ENCODE measurements at places on chromosomes 2 and 18.

DNA sequence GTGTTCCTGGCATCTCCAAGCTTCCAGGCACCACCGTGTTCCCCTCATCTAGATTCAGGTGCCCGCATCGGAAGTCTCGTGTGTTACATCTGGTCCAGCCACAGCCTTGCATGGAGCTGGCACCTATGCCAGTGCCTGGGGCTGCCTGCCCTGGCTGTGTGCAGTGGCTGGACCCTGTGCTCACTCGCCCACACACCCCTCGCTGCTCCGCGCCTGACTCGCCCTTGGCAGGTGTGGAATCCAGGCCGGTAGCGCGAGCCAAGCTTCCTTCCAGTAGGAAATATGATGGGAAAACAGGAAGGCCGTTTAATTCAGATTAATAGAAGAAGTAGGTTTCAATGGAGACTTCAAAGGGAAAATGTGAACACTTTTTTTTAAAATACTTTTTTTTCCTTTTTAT, 78.0 kb downstream of the PTPN4 start:
- DNase-seq: no peak

DNA sequence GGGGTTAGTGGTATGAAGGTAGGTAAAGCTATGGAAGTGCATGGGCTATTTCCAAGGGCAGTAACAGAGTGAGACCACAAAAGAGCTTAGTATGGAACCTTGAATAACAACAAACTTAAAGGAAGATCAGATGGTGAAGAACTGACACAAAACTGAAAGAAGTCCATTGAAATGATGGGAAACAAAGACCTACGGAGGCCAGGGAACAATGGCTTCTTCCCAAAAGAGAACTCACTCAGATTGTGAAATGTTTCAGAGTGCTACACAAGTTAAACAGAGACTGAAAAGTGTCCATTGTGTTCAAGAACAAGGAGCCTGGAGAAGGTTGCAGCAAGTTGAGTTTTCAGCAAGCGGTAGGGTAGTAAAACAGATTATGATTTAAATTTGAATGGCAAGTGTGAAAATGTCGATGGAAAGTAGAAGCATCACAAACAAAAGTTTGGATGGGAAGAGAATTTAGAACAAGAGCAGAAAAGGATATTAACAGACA, 700.0 kb upstream of the NXPH2 start:
- no peak for DNase-seq

- DNase-seq: no peak
Observed at GRCh38 chr2:50955081-50955480, 76.9 kb downstream of the NRXN1 start.

DNA sequence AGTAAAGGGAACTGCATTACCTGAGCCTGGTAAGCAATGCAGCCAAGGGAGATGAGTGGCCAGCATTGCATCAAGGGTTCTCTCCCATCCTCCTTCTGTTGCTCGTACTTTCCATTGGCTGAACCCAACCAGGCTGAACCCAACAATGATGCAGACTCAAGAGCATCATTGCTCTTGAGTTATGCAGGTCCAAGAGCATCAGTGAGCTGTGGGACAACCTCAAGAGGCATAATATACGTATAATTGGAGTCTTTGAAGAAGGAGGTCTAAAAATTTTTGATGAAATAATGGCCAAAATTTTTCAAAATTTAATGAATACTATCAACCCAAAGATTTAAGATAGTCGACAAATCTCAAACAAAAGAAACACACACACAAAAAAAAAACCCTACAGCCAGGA, 213.0 kb downstream of the RNF152 start:
- DNase-seq: no peak

- DNase-seq: no peak
Observed at GRCh38 chr2:219213486-219214071, 5.2 kb downstream of the ABCB6 start.

DNA sequence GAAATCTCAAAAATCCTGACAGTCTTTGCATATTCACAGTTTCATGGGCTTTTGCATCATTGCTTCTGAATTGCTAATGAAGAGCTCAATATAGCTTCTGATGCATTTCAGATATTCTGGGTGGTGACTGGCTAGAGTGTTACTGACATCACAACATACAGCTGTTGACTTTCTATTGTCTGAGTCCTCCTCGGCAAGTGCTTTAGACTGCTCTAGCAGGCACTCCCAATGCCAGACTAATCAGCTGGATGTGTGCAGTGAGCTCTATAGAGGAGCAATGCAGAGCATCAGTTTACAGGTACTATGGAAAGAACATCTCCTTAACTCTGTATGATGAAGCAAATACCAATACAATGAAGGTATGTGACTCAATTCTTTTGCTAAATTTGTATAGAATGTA, 54.9 kb downstream of the R3HDM1 start:
- DNase-seq: no peak

Data from KBM-7 (cell line).